ENCODE measurements at places on chromosomes 5 and 9.

DNA sequence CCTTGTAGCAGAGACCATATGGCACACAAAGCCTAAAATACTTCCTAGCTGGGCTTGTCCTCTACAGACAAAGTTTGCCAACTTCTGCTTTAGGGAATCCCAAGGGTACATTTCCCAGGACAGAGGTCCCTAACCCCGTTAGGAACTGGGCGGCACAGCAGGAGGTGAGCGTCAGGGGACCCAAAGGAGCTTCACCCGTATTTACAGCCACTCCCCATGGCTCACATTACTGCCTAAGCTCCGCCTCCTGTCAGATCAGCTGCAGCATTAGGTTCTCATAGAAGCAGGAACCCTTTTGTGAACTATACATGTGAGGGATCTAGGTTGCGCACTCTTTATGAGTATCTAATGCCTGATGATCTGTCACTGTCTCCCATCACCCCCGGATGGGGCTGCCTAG lies 88.5 kb upstream of the TRPM3 start:
- no peak for DNase-seq

DNA sequence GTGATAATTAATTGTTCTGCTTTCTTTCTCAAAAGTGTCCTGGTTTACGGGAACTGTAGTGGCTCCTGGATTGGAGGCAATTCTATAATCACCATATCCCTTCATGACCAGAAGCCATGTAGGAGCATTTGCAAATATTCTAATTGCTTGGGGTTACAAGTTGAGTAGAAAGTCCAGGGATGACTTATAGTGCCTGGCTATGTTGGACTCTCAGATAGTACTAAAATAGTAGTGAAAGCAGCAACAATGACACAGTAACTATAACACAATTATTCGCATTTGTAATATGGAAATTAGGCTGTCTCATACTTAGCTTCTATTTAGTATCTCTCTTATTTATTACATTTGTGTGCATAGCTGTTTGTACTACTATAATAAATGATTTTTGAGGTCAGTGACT lies 712.5 kb upstream of the GRAMD2B start:
- no peak for DNase-seq

- DNase-seq, result no peak
These were observed 1.3 kb downstream of the ADRB2 start for GRCh38 chr5:148827723-148828122.

DNA sequence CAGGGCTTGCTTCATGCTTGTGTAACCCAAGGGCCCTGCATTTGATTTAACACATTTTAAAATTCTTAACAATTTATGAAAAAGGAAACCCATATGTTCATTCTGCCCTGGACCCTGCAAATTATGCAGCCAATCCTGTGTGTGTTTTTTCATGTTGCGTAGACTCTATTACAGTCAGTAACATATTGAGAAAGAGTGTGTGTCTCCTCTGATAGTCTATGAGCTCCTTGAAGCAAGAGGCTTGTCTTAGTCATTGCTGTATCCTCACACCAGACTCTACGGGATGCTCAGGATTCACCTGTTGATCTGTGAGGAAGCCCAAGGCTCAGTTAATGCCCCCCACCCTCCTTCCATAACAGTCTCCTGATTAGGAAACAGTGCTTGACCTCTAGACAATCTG lies 177.3 kb upstream of the DMAC1 start:
- no peak for DNase-seq

GRCh38 chr9:6955251-6955921 lies 197.6 kb downstream of the KDM4C start:
- DNase-seq, result no peak

GRCh38 chr9:107345327-107345726 lies 62.2 kb downstream of the RAD23B start:
- no peak for DNase-seq

GRCh38 chr5:139789116-139789844 lies 6.3 kb upstream of the PSD2 start:
- no peak for DNase-seq

DNA sequence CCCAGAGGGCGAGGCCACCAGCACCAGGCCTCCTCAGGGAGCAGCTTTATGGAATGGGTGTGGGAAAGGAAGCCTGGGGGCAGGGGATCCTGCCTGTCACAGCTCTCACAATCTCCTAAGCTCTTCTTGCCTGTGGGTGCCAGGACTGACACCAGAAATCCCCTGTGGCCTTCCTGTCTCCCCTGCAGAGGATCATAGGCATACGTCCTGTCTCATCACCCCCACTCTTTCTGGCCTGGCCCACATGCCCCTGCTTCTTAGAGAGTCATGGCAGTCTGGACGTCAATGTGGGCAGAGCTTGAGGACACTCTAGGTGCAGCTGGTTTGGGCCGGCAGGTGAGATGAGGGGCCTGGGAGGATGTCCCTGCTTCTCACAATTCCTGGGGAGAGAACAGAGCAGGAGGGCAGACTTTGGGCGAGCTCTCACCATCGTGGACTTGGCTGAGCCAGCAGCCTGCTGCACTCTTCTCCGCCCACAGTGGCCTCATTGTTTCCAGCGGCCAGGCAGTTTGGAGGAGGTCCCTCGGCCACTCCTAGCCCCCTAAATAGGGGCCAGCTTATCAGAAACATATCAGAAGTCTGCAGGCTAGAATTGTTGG lies 67.3 kb upstream of the ZFR start:
- DNase-seq, result no peak

GRCh38 chr9:71984403-71984802 lies 73.0 kb downstream of the C9orf85 start:
- no peak for DNase-seq

- DNase-seq, result no peak
These were observed 17.6 kb upstream of the NDFIP1 start for GRCh38 chr5:142091012-142091411.

DNA sequence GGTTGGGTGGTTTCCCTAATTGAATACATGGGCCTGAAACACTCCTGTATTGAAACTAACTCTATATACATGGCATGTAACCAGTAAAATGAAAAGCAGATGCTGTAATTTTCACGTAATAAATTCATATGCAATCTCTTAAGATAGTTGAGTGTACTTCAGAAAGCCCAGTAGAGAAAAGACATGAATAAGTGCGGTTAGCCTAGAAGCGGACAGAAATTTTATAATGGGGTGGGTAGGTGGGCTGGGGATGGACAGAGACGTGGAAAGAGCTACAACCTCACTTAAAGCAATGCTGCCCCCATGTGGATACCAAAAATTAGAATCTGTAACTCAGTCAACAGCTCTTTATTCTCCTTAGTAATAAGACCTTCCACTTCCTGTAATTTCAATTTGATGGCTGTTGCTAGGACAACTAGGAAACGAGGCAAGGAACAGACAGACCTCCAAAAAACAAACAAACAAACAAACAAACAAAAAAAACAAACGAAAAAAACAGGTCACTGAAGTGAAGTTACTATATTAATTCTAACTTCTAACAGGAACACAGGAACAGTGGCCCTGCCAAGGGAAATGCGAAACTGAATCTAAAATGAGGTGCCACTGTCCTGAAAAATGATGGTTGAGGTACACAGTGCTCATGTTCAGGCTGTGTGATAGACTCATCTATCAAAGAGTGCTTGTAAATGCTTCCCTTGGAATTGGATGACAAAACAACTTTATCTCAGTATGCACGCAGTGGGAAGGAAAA lies 103.4 kb upstream of the GNA14 start:
- no peak for DNase-seq

DNA sequence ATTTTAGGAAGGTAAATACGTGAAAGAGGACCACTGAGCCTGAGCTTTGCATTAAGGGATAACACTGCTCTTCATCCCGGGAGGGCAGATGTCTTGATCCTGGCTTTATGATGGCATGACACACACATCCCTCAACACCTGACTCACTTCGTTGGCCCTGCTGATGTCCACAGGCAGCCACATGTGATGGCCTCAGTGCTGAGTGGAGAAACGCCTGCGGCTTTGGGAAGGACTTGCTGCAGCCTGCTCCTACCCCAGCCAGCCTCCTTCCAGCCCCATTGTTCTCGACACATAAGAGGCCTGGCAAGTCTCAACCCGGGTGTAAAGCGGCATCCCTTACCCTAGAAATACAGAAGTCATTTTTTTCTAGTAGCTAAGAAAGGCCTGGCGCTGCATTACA lies 169.0 kb downstream of the SYK start:
- no peak for DNase-seq

DNA sequence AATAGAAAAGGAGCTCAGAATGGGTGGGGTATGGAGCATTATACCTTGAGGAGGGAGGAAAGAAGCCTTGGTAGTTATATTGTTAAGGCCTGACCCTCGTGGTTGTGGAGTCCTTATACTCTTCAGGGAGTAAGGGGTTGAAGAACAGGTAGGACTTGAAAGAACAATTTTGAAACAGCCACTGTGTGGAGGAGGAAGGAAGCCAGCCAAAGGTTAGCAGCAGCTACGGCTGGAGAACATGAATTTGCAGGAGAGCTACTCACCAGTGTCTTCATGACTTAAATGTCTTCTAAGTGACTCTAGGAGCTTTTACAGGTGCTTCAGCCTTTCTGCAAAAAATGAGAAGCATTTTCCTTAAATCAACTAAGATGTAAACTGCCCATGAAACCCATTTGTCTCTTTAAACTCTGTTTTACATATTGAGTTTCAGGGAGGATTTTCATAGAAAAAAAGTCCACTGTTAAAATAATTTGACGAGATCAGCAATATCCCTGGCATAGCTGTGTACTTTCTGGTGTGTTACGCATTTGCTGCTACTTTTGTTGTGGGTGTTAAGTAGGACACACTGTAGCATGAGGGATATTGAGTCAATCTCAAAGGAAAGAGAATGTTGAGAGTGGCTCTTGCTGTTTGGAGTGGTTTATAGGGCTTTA lies 110.6 kb upstream of the ELL2 start:
- DNase-seq, result no peak

GRCh38 chr5:154647114-154647760 lies 107.9 kb upstream of the LARP1 start:
- DNase-seq, result no peak

DNA sequence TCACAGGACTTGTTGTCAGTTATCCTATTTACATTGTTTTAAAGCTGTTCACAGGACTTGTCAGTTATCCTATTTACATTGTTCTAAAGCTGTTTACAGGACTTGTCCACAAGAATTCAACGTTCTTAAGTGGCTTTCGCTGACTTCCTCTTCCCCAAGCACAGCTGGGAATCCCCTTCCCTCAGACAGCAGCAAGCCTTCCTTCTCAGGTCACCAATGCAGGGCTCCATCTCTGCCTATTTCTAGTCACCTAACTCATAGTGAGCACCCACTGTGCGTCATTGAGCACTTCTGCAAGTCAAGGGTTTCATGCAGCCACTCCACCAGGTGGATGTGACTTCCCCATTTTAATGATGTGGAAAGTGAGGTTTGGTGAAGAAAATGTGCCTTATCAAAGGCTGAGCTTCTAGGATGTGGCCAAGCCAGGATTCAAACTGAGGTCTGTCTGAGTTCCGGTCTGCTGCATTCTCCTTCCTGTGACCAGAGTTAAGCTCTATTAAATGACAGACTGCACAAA lies 109.8 kb upstream of the ZNF462 start:
- no peak for DNase-seq

GRCh38 chr5:72224946-72225463 lies 95.0 kb downstream of the MRPS27 start:
- no peak for DNase-seq

DNA sequence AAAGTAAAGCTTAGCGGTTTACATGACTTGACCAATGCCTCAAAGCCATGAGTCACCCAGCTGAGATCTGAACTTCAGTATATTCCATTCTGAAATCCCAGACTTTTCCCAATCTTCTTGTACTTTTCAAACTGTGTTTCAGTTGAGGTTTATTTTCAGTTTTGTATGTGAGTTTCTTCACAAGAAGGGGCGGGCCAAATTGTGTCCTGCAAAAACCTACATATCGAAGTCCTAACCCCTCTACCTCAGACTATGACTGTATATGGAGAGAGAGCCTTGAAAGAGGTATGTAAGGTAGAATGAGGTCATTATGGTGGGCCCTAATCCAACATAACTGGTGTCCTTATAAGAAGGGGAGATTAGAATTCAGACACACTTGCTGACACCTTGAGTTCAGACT lies 666 bp upstream of the TLR4 start:
- DNase-seq, result no peak

DNA sequence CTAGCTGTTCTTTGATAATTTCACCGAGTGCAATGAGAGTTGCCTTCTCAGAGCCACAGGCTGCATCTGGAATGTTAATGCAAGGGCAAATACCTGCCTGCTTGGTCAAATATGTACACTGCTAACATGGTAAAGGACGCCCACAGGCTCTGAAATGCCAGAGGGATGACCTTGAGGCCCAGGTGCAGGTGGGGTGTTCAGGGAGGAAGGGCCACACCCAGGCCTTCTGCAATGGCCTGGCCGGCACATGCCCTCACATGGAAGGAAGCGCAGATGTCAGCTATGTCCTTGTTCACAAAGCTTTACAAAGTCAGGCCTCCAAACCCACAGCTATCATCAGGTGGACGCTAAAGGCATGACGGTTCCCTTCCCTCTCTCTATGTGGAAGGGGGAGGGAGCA lies 48.6 kb downstream of the HRH2 start:
- DNase-seq, result no peak

DNA sequence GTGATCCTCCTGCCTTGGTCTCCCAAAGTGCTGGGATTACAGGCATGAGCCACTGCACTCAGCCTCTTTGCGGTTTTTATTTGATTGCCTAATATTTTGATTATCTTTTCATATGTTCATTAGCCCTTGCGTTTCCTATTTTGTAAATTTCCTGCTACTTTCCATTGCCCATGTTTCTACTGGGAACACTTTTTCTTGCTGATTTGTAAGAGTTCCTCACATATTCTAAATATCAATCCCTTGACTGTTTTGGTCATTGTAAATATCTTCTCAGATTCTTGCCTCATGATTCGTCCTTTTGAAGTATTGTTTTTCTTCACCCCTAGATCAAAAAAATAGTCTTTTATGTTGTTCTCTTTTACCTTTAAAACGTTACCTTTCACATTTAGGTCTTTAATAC lies 37.9 kb upstream of the TTC1 start:
- DNase-seq, result no peak

DNA sequence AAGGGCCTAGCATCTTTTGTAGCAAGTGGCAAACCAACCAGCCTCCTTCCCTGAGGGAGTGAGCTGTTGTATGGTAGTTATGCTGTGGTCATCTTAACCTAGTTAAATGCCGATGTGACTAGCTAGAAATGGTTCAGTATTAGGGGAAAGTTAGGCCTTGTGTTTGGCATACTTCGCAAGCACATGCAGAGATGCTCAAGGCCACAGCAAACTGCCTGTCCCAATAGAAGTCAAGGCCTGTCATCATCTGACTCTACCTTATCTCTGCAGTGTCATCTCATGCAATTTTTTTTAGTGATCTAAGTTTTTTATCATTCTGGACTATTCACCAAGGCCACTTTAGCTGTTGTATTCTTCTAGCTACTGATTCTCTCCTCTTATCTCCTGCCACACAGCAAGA lies 5.2 kb upstream of the EXOSC3 start:
- no peak for DNase-seq

GRCh38 chr5:179908528-179908927 lies 831 bp upstream of the TBC1D9B start:
- no peak for DNase-seq

- no peak for DNase-seq
These were observed 46.9 kb upstream of the UBAC1 start for GRCh38 chr9:136007934-136008692.

GRCh38 chr9:125774106-125774505 lies 26.9 kb downstream of the PBX3 start:
- no peak for DNase-seq

Data from effector memory CD4-positive, alpha-beta T cell (primary cell).